Dermis microvascular lymphatic vessel endothelial cell (primary cell): ENCODE measurements at places on chromosomes 6 and 20.

DNA sequence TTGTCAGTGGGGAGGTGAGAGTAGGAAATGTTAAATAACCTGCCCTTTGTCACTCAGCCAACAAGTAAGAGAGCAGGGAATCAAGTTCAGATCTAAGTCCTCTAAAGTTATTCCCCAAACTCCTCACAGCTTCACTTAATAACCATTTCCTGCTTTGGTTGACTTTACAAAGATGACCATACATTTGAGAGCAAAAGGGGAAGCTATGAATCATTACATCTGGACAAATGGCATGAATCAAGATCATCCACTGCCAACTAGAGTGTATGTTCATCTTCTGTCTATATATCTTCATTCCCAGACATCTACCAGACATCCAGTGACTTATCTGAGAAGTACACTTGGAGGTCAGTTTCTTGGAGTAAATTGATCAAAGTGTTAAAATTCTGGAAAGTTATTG lies 15.1 kb upstream of the HIVEP2 start:
- peak; percentile 84 for DNase-seq

DNA sequence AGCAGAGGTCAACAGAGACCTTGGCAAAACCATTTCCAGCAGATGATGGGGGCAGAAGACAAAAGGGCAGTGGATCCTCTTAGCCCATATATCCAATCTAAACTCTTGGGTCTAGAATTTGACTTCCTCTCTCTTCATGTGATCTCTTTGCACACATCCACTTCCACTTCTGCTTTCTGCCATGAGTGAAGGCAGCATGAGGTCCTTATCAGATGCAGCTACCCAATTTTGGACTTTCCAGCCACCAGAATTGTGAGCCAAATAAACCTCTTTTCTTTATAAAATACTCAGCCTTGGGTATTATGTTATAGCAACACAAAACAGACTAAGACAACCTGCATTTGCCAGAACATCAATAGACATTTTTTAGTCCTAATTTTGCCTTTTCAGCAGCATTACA lies 191.6 kb downstream of the ADAT2 start:
- no peak for DNase-seq

DNA sequence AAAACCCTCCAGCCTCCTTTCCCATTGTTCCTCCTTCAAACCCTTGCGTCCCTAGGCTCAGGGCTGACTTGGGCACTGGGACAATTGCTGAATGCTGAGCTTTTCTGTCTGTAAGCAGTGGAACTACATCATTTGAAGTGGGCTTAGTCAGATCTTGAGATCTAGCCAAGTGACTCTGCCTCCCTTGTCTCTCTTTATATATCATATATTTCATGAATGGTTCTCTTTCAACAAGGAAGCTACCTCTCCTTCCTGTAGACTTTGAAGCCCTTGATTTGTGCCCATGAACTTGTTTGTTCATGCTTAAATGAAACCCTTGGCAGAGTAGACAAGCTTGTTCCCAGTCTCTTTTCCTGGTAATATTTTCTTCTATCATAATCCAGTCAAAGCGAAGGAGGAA lies 60.0 kb upstream of the KIF13A start:
- no peak for DNase-seq

DNA sequence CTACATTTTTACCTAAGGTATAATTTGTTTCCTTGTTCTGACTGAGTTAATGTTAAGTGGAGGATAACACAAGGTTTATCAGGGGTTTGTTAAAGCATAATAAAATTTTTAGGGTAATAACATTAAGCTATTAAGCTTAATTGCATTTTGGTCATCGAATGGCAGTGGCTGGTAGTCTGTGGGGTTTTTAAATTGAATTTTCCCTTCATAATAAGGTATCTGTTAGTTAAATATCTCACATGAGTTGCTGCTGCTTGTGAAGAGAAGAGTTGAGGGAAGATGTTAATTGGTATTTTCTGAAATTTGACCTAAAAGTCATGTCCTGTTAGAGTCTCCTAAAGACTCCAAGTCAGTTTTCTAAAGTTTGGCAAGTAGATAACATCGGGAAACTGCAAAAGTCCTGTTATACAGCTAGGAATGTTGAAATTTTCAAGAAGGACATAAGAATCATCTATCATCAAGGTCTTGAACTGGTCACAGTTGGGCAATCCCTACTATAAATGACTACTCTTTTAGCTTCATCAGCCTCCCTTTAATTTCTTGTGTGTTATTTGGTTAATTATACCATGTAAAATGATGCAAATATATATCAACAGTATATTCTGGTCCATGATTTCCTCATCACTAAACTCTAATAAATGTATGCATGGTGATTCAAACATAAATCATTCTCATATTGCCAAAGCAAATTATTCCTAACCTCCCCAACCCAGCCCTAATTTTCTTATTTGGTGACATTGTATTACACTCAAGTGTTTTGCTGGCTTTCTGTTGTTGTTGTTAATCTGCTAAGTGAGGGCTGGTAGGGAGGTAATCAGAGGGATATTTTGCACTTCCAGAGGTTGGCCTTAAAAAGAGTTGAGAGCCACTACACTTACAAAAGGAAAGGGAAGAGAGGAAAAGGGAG lies 64.0 kb downstream of the MAP3K5 start:
- DNase-seq = no peak

GRCh38 chr6:158819213-158819976 lies at the start of gene EZR:
EZR (minus strand) TSS chr6:158819368; CDS start chr6:158818093, 1,275 bp downstream.
- peak; percentile 70 for DNase-seq

DNA sequence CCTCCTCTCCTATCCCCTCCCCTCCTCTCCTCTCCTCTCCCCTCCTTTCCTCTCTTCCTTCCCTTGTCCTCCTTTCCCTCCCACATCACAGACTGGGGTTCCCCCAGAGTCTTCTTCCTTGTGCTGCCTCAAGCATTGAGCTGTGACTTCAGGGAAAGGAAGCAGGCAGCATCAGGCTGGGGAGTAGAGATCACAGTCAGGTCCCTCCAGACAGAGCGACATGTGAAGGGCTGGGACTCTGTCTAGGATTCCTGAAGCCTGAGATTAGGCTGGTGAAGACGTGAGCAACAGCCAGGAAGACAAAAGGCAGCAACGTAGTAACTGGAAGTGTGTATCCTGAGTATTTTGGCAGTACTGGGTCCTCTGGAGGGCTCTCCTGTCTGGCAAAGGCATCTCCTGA lies 265.4 kb upstream of the SUPT3H start:
- no peak for DNase-seq

DNA sequence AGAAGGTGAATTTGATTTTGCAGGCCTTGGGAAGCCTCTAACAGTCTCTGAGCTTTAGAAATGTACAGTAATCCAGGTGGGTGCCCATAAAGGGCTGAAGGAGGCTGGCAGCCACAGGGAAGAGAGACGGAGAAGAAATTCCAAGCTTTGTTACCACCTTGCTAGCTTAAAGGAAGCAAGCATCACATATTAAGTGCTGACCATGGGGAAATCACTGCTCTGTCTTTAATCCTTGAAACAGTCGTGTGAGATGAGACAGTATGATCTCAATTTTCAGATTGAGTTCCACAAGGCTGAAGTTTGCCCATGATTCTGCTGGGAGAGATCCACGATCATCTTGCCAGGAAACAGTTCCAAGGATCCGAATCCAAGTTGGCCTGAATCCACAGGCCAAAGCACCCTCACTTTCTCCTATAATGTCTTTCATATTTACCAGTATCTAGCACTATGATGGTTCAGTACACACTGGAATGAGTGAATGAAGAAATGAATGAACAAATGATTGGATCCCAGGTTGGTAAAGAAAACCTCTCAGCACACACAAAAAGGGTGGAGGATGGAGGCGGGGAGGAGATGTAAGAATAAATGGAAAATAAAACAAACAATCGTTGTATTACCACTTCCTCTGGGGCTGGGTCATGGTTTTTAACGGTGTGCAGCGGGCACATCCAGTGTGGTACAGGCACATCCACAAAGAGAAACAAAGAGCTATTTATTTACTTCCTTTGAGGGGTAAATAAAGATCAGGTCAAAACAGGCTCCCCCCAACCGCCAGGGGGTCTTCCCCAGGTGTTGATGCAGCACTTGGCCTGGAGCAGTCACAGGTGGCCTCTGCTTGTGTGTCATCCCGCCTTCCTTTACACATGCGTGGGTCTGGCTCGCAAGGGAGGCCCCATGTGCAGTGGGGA lies 28.2 kb upstream of the TAF8 start:
- DNase-seq = no peak

DNA sequence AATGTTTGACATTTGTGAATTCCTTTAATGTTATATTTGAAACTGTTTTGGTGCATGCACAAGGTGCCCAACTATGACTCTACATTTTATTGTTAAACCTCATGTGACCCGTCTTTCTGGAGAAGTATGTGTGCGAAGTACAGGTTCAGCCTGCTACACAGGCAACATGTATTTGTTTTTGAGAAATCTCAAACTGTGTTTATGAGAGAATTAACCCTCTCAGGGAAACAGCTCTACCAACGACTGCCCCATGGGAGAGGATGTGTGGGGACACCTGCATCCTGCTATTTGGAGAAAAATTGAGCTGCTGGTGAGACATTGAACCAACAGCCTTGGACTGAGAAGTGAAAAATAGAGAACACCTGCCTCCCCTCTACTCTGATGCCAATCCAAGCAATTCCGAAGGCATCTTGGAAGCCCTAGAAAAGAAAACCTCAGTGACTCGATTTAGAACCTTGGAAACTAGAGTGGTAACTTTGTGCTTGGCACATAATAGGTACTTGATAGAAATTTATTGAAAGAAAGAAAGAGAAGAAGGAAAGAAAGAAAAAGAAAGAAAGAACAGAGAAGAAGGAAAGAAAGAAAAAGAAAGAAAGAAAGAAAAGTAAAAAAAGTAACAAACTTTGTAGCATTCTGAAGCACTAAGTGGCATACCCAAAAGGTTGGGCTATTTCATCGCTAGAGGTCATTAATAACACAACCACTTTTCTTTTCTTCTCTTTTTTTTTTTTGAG lies 2.9 kb upstream of the AKAP12 start:
- DNase-seq = no peak

- no peak for DNase-seq
Observed at GRCh38 chr6:156848533-156848932, 71.4 kb downstream of the ARID1B start.

- DNase-seq = no peak
Observed at GRCh38 chr6:155883334-155883731, 427.7 kb upstream of the NOX3 start.

DNA sequence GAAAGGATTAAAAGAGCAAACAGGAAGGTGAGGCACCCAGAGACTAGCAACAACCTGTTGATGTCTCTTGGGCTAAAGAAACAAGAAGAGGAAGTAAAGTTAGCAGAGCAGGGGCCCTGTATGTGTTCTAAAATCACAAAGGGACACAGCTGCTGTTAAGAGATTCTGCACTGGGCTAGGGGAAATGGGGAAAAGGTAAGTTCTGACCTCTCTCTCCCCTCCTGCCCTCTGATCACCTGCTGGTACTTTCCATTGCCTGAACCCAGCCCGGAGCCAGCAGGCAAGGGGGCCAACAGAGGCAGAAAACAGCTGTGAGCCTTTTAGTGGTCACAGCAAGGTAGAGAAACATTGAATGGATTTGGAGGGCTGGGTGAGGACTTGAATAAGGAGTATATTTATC lies 13.5 kb upstream of the CNR1 start:
- DNase-seq = no peak

GRCh38 chr20:1225263-1225782 lies 521 bp upstream of the RAD21L1 start:
- DNase-seq = no peak

- no peak for DNase-seq
Observed at GRCh38 chr20:6053064-6053775, 640 bp downstream of the LRRN4 start.

GRCh38 chr6:138430361-138431145 lies 26.5 kb downstream of the HEBP2 start:
- DNase-seq = no peak

GRCh38 chr6:24249926-24250325 lies 107.9 kb downstream of the DCDC2 start:
- DNase-seq = no peak

- no peak for DNase-seq
Observed at GRCh38 chr20:3898639-3899038, 9.5 kb downstream of the PANK2 start.

- DNase-seq = no peak
Observed at GRCh38 chr6:170051229-170052172, 239.4 kb downstream of the DLL1 start.

- no peak for DNase-seq
Observed at GRCh38 chr20:24831232-24831631, 117.8 kb upstream of the CST7 start.

DNA sequence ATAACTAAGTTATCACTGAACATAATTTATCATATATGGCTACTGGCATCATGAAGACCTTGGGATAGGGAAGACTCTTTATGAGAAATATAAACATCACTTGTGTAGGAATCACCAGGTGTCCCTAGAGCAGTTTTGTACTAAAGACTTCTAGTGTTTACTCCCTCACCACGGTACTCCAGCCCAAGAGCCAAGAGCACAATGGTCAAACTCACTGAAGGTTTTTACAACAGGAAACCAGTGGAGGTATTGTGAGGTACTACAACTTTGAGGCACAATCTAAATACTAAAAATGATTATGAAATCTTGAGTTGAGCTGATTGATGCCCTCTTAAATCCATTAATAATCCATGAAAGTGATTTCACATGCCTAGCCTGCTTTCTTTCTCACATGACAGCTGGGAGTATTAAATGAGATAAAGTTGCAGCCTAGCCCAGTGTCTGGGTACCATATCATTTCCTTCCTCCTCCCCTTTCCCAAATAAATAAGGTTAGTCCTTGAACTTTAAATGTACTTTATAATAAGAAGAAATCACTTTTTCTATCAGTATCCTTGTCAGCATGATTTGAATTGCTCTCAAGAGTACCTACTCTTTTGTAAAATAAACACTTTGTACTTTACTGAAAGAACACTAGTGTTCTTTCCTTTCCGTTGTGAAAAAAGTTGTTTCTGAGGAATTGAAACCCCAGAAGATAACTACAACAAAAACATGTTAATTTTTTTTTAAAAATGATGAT lies 26.5 kb downstream of the GLO1 start:
- no peak for DNase-seq

GRCh38 chr6:126376682-126377081 lies 36.8 kb downstream of the CENPW start:
- no peak for DNase-seq

GRCh38 chr20:50478162-50478990 lies 31.8 kb upstream of the PTPN1 start:
- peak; percentile 61 for DNase-seq
